ENCODE measurements at places on chromosomes 2 and 18.

DNA sequence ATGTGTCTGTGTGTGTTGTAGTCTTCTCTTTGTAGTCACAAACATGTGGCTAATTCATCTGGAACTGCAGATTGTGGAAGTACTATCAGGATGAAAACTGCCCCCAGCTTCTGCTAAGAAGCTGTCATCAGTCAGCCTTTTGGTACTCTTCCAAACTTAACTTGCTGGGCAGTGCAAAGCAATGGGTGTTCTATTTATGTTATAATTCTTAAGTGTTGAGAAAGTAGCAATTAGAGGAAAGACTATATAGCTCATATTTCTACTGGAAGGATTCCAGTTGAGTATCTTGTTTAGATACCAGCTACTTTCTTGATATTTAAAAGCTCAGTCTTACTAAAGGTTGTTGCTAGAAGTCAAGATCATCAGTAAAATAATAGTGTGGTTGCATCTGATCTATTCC is 52.1 kb downstream of the SLC38A11 start:
- DNase-seq: no peak

- DNase-seq: no peak
Measured at GRCh38 chr2:157837851-157838441, 38.2 kb downstream of the ACVR1 start.

GRCh38 chr18:62152844-62153243 is 34.0 kb downstream of the PIGN start:
- no peak for DNase-seq

- no peak for DNase-seq
Measured at GRCh38 chr18:28814365-28814764, 637.4 kb upstream of the CDH2 start.

DNA sequence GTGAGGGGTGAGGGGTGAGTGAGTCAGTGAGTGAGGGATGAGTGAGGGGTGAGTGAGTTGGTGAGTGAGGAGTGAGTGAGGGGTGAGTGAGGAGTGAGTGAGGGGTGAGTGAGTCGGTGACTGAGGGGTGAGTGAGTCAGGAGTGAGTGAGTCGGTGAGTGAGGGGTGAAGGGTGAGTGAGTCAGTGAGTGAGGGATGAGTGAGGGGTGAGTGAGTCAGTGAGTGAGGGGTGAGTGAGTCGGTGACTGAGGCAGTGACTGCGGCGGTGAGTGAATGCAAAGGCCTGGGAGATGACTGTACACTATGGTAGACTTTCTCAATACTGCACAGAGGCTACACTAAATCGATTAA is 16.6 kb downstream of the THAP4 start:
- no peak for DNase-seq

DNA sequence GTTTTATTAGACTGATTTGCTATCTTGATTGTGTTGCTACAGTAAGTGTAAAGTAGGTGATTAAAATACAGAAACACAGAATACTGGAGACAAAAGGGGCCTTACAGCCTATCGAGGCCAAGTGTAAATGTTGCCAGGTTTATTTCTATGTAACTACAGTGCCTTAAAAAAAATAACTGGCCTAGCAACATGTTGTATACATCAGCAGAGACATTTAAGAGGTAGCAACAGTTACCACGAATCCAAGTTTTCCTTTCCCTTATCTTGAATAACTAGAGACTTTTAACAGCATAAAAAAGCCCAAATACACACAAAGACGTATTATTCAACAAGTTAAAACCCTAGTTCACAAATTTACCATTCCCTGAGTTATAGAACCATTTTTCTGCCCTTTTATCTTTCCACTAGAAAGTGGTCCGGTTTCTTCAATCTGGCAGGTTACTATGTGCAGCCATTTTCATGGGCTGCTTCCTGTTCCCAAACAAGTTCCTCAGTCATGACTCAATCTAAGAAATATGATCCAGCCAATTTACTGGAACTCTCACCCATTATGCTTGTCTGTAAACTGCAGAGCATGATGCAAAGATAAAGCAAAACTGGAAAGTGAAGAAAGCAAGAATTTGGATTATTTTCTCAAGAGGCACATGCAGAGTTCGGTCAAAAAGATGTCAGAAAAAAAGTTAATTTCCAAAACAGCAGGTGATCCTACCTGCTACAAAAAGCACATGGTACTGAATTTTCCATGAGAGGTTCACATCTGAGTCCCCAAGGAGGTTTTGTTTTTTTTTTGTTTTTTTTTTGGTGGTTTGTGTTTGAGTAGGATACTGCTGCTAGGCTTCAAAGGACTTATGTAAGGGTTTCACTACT is 22.2 kb downstream of the NFE2L2 start:
- DNase-seq: no peak

DNA sequence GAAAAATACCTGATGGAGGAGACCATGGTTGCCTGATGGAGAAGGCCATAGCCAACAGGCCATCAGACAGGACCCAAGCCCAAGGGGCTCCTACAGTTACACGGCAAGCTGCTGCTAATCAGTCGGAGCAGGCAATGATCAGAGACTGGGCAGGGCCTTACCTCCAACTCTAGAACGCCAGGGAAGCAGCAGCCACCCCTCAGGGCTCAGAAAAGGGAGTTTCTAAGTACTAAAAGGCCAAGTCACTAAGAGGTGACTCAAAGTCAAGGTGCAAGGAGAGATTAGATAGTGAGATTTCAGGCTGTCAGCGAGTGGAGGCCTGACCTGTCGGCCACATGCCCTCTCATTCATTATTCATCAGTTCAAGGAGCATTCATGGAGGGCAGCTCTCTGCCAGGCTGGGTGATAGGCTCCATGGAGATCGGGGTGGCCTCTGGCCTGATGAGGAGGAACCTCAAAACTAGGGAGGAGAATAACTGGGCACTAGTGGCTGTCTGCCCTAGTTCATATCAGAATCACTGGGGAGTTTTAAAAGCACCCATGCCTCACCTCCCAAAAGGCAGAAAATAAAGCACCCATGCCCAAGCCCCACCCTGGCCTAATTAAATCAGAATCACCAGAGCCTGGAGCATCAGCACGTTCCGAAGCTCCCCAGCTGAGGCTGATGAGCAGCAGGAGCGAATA is 3.6 kb downstream of the VIL1 start:
- no peak for DNase-seq

DNA sequence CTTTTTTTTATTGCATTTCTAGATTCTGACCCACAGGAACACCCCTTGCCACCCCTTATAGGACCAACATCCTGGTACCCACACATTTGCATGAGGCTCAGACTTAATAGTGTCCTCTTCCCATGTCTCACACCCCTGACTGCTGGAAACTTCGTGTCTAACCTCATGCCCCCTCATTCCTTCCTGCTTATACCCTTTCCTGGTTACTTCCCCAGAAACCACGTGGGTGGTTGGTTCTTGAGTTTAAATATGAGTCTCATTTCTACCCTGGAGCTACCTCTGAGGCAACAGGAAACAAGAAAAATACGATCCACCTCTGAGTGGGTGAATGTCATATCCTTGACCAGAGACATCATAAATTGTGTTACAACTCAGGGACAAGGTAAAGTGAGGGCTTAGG is 1.6 kb downstream of the TNP1 start:
- DNase-seq: no peak

DNA sequence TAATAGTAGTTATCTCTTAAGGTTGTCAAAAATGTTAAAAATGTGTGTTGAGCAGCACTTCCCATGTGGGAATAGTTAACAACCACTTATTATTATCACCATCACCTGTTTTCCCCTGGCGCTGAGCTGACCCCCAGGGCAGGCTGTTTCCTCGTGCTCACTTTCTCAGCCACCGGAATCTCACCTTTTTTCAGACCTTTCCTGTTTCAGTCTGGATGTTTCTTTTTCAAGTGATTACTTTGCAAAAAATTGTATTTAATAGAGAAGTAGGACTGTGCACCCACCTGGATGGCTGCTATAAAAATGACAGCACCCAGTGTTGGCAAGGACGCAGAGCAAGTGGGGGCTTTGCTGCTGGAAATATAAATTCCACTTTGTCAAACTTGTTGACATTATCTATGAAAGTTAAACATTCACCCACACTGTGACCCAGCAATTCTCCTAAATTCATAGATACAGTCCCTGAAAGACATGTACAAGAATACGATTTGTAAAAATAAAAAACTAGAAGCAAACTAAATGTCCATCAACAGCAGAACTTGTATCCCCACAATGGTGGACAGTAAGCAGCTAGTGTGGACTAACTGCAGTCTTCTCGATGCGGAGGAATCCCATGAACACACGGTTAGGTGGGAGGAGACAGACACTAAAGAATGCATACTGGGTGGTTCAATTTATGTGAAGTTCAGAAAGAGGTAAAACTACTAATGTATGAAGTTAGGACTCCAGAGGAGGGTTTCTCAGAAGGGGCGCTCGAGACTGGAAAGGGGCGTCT is 66.5 kb downstream of the SOWAHC start:
- no peak for DNase-seq

- DNase-seq: no peak
Measured at GRCh38 chr18:78965917-78966792, 13.5 kb upstream of the SALL3 start.

DNA sequence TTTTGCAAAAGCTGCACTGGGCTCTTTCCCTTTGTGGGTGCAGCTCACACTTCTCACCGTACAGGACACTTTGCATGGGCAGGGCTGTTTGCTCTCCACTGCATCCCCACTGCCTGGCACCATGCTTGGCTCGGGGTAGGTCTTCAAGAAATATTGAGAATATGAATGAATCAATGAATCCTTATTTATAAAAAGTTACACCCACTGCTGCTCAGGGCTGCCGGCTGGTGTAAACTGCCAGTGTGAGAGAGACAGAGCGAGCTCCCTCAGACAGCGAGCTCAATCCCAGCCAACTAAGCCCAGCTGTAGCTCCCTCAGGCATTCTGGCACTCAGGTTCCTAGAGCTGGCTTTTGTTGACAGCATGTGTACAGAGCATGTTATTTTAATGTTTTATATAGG is 3.4 kb downstream of the TMEM185B start:
- DNase-seq: no peak

DNA sequence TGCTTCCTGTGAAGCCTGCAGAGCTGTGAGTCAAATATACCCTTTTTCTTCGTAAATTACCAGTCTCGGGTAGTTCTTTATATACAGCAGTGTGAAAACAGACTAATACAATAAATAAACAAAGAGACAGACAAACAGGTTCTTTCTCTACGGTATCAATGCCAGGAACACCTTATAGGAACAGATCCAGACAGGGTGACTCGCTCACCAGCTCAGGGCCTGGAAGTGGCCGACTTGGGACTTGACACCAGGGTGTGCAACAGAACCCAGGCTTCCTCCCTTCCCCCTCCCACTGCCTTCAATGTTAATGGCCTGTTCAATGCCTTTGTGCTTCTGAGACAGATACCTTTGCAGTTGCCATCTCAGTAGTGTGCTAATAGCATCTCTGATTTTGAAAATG is 309.5 kb downstream of the ALK start:
- DNase-seq: no peak

DNA sequence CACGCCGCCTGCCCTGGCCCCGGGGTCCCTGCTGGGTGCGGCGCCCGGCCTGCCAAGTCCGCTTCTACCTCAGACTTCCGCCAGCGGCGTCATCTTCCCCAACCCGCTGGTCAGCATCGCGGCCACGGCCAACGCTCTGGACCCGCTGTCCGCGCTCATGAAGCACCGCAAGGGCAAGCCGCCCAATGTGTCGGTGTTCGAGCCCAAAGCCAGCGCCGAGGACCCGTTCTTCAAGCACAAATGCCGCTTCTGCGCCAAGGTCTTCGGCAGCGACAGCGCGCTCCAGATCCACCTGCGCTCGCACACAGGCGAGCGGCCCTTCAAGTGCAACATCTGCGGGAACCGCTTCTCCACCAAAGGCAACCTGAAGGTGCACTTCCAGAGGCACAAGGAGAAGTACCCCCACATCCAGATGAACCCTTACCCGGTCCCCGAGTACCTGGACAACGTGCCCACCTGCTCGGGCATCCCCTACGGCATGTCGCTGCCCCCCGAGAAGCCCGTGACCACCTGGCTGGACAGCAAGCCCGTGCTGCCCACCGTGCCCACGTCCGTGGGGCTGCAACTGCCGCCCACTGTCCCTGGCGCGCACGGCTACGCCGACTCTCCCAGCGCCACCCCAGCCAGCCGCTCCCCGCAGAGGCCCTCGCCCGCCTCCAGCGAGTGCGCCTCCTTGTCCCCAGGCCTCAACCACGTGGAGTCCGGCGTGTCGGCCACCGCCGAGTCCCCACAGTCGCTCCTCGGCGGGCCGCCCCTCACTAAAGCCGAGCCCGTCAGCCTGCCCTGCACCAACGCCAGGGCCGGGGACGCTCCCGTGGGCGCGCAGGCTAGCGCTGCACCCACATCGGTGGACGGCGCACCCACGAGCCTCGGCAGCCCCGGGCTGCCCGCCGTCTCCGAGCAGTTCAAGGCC is 13.7 kb downstream of the SALL3 start:
- DNase-seq: no peak

- no peak for DNase-seq
Measured at GRCh38 chr18:47883771-47884413, 46.6 kb downstream of the SMAD2 start.

GRCh38 chr2:176161825-176162626 is 4.9 kb downstream of the HOXD3 start:
- DNase-seq: no peak

DNA sequence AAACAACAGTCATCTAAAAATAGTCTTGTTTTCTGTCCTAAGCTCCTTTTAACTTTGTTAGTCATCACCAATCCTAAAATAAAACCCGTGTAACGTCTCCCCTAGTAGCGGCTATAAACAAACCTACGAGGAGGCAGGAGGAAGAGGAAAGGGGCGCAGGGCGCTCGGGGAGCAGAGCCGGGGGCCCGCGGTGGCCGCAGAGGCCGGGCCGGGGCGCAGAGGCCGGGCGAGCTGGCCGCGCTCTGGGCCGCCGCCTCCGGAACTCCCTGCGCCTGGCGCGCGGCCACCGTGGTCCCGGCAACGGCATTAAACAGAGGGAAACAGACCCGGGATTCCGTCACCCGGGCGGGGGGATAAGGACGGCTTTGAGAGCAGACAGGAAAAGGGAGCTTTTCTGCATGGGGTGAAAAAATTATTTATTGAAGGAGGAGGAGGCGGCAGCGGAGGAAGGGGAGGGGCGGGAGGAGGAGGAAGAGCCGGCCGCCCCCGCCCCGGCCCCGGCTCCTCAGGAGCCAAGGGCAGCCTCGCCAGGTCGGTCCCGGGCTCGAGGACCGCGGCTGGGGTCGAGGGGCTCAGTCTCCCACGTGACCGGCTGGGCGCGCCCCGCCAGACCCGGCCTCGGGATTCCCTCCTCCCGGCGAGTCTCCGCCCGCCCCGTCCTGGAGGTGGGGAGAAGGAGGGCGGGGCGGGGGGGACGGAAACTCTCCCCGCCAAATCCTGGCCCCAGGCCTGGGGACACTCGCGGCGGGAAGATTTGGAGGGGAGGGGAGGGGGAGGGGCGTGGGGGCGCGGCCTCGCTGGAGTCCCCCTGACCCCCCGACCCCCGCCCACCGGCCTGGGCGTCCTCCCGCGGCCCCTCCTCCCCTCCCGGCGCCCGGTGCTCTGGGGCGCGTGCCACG is 1.8 kb upstream of the NFATC1 start:
- DNase-seq: peak; percentile 33

GRCh38 chr2:236986524-236987330 is 99.0 kb upstream of the COPS8 start:
- DNase-seq: no peak

DNA sequence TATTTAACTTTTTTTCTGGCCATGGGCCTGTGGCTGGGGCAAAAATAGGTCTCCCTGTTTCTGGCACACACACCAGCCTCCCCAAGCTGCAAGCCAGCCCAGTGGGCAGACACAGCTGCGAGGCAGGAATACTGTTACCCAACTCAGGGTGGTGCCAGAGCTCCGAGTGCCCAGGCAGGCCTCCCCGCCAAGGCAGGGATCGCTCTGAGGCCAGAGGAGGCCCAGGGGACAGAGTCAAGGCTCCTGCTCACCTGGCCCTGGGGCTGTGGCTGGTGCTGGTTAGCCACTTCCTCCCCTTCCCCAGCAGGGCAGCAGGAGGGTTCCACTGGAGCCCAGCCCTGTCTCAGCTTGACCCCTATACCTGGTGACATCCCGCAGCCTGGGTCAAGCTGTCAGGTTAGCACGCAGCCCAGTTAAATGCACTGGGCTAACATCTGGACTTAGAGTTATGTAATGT is 67.1 kb upstream of the EPAS1 start:
- no peak for DNase-seq

All from CD4-positive, alpha-beta T cell treated with Interleukin-6 at 100 ng/mL for 8 hours (primary cell).